ENCODE measurements at places on chromosomes 5 and 9. TPM values are rescaled to one million over a fixed set of nuclear protein-coding genes. Genes with fewer than 3 reads are reported as not detected.

- no peak overlapping the region for H3K27ac ChIP-seq
- no peak overlapping the region for H3K4me3 ChIP-seq
- no peaks in the 10 kb centered on the region for H3K27me3 ChIP-seq
- no peaks in the 10 kb centered on the region for H3K4me1 ChIP-seq
- no peaks in the 10 kb centered on the region for H3K36me3 ChIP-seq
These were observed 297.4 kb upstream of the TAS2R1 start for GRCh38 chr5:9927521-9927997.

GRCh38 chr5:169229342-169229892 is 71.5 kb downstream of the SLIT3 start:
- H3K27ac ChIP-seq: no peak overlapping the region
- H3K4me1 ChIP-seq: no peaks in the 10 kb centered on the region
- H3K27me3 ChIP-seq: no peaks in the 10 kb centered on the region

DNA sequence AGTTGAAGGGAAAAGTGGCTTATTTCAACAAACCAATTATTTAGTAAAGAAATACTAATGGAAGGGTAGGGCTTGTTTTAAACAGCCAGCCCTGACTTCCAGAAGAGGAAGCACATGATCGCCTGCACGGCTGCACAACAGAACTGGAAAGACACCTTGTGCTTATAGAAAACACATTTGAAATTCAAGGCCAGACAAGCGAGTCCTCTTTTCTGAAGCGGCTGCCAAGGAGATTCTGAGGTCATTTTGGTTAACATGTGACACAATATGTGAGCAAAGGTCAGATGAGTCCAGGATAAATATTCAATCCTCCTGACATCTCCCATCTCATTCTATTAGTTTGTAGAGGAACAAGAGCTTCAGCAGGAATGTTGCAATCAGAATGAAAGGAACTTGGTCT is 461.4 kb upstream of the ST8SIA4 start:
- no peaks in the 10 kb centered on the region for H3K4me1 ChIP-seq
- H3K27me3 ChIP-seq: no peaks in the 10 kb centered on the region
- no peaks in the 10 kb centered on the region for H3K36me3 ChIP-seq
- H3K27ac ChIP-seq: no peak overlapping the region
- no peak overlapping the region for H3K4me3 ChIP-seq
- DNase-seq: no peak

- no peak overlapping the region for H3K27ac ChIP-seq
- H3K4me3 ChIP-seq: no peak overlapping the region
- no peaks in the 10 kb centered on the region for H3K36me3 ChIP-seq
- no peaks in the 10 kb centered on the region for H3K4me1 ChIP-seq
- no peak for DNase-seq
These were observed 169.9 kb downstream of the NNT start for GRCh38 chr5:43772764-43773477.

GRCh38 chr5:55407059-55407684 is 99.4 kb downstream of the MTREX start:
- H3K27ac ChIP-seq: no peak overlapping the region
- no peaks in the 10 kb centered on the region for H3K27me3 ChIP-seq
- no peaks in the 10 kb centered on the region for H3K4me1 ChIP-seq
- no peak overlapping the region for H3K4me3 ChIP-seq

- peaks cover 2% of the 10 kb centered on the region for H3K4me1 ChIP-seq
- no peak overlapping the region for H3K4me3 ChIP-seq
- H3K27me3 ChIP-seq: no peaks in the 10 kb centered on the region
- DNase-seq: no peak
These were observed 106.2 kb downstream of the CMYA5 start for GRCh38 chr5:79795764-79796398.

DNA sequence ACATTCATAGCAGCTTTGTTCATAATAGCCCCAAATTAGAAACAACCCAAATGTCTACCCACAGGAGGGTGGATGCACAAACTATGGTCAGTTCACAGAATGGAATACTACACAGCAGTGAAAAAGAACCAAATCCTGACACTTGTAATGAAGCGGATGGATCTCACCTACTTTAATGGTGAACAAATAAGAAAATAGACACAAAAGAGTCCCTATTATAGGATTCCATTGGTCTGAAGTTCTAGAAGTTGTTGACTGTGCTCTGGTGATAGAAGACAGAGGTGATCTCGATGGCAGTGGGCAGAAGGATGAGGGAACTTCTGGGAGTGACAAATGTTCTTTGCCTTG is 20.6 kb upstream of the LAMC3 start:
- no peak for DNase-seq
- no peaks in the 10 kb centered on the region for H3K36me3 ChIP-seq
- H3K4me1 ChIP-seq: no peaks in the 10 kb centered on the region
- peaks cover 6% of the 10 kb centered on the region for H3K27me3 ChIP-seq
- no peak overlapping the region for H3K27ac ChIP-seq

DNA sequence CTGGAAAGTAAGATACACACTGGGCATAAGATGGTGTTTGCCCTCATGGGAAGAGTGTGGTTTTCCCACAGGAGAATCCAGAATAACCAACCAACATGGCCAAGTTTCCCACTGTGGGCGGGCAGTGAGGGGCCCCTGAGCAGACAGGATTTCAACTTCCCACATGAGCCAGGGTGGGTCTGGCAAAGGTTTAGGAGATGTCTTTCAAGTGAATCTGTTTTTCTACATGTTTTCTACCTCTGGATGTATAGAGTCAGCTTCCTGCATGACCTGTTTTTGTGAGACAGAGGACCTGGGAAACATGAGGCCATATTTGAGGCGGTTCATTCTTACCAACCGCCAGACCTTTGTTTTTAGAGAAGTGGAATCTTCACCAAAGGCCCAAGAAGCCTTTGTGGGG is 100.5 kb downstream of the TLE4 start:
- DNase-seq: no peak
- no peaks in the 10 kb centered on the region for H3K27me3 ChIP-seq
- peaks cover 12% of the 10 kb centered on the region for H3K4me1 ChIP-seq
- no peak overlapping the region for H3K4me3 ChIP-seq

DNA sequence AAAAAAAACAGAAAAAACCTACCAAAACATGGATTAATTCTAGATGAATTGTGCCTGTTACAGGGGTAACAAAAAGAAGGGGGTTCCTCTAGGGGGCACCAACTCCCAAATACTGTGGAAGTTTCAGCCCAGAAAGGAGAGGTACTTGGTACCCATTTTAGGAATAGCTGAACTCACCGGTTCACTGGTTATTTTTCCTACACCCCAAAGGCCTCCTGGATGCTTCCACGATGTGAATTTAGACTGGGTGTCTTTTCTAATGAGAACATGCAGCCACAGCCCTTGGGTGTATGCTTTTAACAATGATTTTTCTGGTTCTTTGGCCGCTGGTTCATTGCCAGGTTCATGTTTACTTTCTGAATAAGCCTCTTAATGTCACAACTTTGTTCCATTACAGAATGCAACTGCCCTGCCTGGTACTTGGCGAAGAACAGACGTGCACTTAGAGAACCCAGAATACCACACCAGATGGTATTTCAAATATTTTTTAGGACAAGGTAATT is 46.7 kb downstream of the GARNL3 start:
- H3K4me3 ChIP-seq: no peak overlapping the region
- DNase-seq: no peak
- no peak overlapping the region for H3K27ac ChIP-seq

GRCh38 chr9:70403618-70404025 is 10.8 kb downstream of the KLF9 start:
- H3K27me3 ChIP-seq: no peaks in the 10 kb centered on the region
- peak overlapping the region; percentile 14 for H3K27ac ChIP-seq
- peaks cover 67% of the 10 kb centered on the region for H3K4me1 ChIP-seq
- H3K4me3 ChIP-seq: no peak overlapping the region
- no peak for DNase-seq
- H3K36me3 ChIP-seq: no peaks in the 10 kb centered on the region

GRCh38 chr9:128690684-128691034 is 1.6 kb downstream of the SET start:
- peak overlapping the region; percentile 74 for H3K27ac ChIP-seq
- no peak for DNase-seq
- peak overlapping the region; percentile 73 for H3K4me3 ChIP-seq

GRCh38 chr5:74567411-74567995 is 73.0 kb downstream of the ENC1 start:
- DNase-seq: no peak
- H3K36me3 ChIP-seq: no peaks in the 10 kb centered on the region
- no peaks in the 10 kb centered on the region for H3K4me1 ChIP-seq
- no peak overlapping the region for H3K27ac ChIP-seq
- H3K27me3 ChIP-seq: no peaks in the 10 kb centered on the region

DNA sequence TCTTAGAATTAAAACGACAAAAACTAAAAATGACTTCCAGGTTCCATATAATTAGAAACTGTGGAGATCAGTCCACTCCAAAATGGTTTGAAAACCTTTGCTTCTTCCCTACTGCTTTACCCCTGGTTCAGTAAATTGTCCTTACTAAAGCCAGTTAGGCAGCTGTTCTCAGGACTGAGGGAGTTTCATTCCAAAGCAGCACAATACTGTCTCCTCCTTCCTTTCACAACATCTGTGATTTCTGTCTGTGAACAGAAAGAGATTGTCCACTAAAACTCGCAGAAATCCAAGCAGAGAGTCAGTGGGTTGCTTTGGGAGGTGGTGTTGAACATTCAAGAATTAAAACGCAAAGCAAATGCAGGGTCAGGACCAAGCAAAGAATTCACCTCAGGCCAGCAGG is 740.8 kb upstream of the ZNF608 start:
- no peak overlapping the region for H3K27ac ChIP-seq
- H3K27me3 ChIP-seq: no peaks in the 10 kb centered on the region
- no peak overlapping the region for H3K4me3 ChIP-seq
- H3K36me3 ChIP-seq: no peaks in the 10 kb centered on the region
- no peaks in the 10 kb centered on the region for H3K4me1 ChIP-seq

DNA sequence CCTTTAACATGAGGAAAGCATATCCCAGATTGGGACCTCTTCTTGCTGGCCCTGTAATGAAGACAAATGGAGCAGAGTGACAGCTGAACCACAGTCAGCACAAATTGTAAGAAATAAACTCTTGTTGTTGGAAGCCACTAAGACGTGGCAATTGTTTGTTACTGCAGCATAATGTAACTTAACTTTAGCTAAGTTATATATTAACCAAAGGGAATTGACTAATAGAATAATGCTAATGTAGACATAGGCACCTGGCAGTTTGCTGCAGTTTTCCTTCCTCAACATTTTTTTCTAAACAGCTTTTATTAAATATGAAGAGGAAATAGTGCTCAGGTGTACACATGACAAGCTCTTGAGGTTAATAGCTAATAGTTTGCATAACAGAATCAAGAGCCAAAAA is 300.7 kb upstream of the SLC30A5 start:
- no peaks in the 10 kb centered on the region for H3K27me3 ChIP-seq
- no peaks in the 10 kb centered on the region for H3K4me1 ChIP-seq
- no peaks in the 10 kb centered on the region for H3K36me3 ChIP-seq
- H3K4me3 ChIP-seq: no peak overlapping the region

DNA sequence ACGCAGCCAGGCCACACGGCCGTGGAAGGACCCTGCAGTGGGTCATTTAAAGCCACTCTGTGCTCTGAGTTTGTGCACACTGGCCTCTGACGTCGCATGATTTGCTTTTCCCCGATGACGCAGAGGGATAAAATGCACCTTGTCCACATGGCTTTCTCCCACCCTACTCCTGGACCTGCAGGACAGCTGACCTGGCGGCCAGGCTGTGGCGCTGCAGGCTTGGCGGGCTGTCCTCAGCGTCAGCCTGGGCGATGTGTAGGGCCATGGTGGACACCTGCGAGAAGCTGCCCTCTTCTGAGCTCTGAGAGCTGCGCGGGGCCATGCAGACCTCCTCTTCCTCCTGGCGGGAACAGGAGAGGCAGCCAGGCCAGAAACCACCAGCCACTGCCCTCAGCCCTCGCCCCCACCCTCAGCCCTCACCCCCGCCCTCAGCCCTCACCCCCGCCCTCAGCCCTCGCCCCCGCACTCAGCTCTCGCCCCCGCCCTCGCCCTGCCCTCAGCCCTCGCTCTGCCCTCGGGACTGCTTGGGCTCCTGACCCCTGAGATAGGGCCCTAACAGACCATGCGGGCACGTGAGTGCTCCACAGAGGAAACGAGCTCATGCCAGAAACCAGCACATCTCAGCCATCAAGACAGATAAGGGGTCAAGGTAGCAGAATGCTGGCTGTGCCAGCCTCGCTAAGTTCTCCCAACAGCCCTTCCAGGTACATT is 20.0 kb upstream of the SCGB3A1 start:
- peaks cover 13% of the 10 kb centered on the region for H3K27me3 ChIP-seq
- no peak for DNase-seq
- no peaks in the 10 kb centered on the region for H3K4me1 ChIP-seq
- no peak overlapping the region for H3K4me3 ChIP-seq

DNA sequence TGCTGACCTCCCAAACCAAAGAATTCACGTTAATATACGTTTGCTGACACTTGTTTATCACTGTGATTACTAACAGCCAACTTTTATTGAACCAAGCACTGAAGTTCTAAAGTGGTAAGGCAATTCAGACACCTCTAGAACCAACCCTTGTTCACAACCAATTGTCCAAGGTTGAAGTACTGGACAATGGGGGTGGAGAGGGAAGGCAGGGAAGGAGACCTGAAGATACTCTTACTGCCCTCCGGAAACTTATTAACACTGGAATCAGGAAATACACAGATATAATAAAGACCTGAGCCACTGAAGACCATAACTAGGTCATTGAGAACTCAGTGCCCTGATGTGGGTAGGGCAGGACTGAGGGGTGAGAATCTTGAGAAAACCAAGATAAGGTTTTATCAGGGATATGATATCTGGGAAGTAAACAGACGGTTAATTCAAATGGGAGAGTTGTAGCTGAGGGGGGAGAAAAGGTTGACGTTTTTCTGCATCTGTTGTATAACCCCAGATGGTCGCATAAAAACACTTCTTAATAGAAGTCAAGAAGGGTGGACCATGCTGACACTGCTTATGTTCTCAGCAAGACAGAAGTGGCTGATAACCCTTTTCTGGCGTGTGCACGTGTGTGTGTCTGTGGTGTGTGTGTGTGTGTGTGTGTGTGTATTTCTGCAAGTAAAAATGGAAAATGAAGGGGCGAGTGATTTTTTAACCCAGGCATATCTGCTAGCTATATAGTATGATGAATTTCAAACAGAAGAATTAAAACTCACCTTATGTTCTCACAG is 125.9 kb downstream of the LHFPL2 start:
- peaks cover 33% of the 10 kb centered on the region for H3K27me3 ChIP-seq
- no peak overlapping the region for H3K4me3 ChIP-seq
- DNase-seq: no peak

SH3GL2 gene
- total RNA-seq: not detected

NR2F1-AS1 gene
- not detected for total RNA-seq

SRP19 gene
- 34.6 TPM for total RNA-seq

SMAD5 gene
- 18.7 TPM for total RNA-seq

KIF4B gene
- total RNA-seq: not detected

SEMA5A gene
- total RNA-seq: 5.1 TPM

TGFBR1 gene
- total RNA-seq: 26.2 TPM

PCA3 gene
- not detected for total RNA-seq

PCDHA6 gene
- total RNA-seq: not detected

TXNDC8 gene
- not detected for total RNA-seq

KCNV2 gene
- not detected for total RNA-seq

IPPK gene
- 9.6 TPM for total RNA-seq

LRRC19 gene
- not detected for total RNA-seq

SPRY4 gene
- 0.57 TPM for total RNA-seq

SHC3 gene
- total RNA-seq: not detected

SLC6A7 gene
- total RNA-seq: not detected
